ENCODE measurements at places on chromosomes 1 and 21. TPM values are rescaled to one million over a fixed set of nuclear protein-coding genes. Genes with fewer than 3 reads are reported as not detected.

DNA sequence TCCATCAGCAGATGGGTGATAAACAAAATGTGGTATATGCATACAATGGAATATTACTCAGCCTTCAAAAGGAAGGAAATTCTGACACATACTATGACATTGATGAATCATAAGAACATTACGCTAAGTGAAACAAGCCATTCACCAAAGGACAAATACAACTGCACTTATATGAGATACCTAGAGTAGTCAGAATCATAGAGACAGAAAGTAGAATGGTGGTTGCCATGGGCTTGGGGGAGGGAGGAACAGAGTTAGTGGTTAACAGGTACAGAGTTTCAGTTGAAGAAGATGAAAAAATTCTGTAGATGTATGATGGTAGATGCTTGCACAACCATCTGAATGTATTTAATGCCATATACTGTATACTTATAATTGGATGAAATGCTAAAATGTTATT, 39.1 kb upstream of the KCNK2 start:
- DNase-seq, result no peak

GRCh38 chr21:35909456-35910223, 150.7 kb downstream of the SETD4 start:
- peak; percentile 32 for DNase-seq

DNA sequence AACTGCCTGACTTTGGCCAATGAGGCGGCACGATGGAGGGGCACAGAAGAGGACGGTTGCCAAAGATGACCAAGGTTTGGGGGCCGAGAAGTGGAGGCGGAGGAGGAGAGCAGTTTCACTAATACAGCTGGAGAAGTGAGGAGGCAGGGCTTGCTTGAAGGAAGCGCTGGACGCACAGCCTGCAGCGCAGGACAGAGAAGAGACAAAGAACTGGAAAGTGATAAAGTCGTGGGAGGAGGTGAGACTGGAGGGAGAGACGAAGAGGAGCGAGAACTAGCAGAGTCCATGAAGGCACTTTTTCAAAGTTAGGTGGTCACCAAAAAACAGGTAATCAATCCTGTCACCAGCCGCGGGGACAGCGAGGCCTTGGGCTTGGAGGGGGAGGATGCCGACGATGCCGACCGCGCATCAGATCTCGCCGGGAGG, 771 bp downstream of the PACC1 start:
- no peak for DNase-seq

DNA sequence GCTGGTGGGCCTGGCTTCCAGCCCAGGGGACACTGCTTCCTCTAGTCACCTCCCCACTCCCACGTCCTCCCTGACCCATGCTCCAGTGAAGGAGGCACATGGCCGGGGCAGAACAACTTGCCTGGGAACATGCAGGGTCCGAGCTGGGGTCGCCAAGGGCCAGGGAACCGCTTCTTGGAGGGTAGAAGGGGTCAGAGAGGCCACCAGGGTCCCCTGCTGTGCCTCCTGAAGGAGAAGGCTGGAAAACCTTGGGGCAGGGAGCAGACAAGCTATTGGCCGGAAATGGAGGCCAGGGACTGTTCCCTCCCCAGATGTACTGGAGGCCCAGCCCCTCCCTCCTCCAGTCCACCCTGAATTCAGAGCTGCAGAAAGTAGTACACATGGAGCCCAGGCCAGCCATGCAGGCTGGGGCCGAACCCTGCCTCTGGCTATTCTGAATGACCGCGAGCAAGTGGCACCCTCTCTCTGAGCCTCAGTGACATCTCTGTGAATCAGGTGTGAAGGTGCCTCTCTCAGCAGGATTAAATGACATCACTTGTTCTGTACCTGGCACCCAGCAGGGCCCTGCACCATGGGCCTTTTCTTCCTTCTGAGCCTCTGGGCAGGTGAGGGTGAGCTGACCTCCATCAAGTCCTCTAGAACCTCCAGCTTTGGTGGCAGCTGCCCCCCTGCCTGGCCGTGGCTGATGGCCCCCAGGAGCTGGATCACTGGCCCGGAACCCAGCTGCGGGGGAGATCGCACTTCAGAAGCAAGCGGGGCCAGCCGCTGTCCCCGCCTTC, 15.7 kb downstream of the SPOCD1 start:
- DNase-seq, result peak; percentile 43

The SPOCD1 gene
- 40.3 TPM for total RNA-seq

DNA sequence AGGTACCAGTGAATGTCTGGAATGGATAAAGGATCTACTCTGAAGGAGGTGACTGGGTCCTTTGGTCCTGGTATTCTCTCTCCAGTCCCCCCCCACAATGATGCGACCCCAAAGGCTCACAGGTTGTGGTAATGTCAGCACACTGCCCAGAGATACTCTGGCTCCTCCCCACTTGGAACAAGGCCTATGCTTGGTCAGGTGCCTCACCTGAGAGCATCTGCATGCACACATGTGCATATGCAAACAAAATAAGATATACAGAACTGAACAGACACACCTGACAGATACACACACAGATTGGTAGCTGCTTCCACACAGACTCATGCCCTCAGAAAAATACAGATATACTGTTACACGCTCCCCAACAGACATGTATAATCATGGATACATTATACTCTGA, 33.5 kb downstream of the DMAP1 start:
- DNase-seq, result no peak

The HAO2 gene
- total RNA-seq, result not detected

The FCRL2 gene
- not detected for total RNA-seq

- DNase-seq, result no peak
These were observed 95.6 kb upstream of the LBR start for GRCh38 chr1:225523263-225523950.

- DNase-seq, result no peak
These were observed 135.4 kb downstream of the PROX1 start for GRCh38 chr1:214123061-214123784.

GRCh38 chr1:38962560-38962959, 20.9 kb upstream of the RHBDL2 start:
- no peak for DNase-seq

DNA sequence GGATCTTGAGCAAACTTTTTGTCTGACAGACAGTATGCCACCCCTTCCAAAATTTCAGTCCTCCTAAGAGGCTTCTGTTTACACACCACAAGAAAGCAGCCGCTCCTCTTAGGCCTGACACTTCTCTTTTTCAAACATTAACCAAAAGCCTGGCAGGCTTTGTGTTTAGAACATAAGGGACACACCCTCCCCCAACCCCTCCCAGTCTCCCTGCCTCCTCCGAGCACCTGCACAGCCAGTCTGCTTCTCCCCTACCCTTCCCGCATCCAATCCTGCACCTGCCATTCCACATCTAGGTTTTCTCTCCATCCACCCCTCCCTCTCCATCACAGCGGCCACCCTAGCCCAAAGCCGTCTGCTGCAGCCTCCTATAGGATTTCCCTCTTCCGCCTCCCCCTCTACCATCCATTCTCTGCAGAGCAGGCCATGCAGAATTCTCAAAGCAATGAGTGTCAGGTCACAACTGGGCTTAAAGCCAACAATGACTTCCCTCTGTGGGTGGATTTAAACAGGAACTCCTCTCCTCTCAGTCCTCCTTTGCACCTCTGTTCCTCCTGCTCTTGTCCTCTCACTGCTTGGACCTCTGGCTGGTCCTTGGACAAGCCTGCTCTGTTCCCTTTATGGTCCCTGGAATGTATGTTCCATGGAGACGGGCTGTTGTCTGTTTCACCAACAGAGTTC, 478.2 kb downstream of the NPHP4 start:
- DNase-seq, result no peak

The LAD1 gene
- total RNA-seq, result not detected

DNA sequence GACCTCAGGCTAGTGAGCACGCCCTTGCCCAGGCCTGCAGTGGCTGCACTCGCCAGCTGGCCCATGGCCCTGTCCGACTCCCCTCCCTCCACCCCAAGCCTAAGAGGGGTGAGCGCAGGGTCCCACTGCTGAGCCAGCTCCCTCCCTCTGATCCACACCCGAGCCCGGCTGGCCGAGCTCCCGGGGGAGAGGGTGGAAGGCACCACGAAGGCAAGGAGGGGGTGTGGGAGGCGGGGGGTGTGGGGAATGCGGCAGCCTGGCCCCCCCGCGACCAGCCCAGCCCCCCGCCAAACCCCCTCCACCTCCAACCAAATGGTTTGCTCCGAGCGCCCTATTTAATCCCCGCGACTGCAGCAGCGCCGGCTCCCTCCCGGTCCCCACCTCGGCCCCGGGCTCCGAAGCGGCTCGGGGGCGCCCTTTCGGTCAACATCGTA, at the start of gene CADM3:
CADM3 (plus strand) TSS at position 362 of the 434 bp plus-strand sequence. CDS start 151 bp downstream, outside the sequence.
- no peak for DNase-seq

- DNase-seq, result no peak
These were observed 19.1 kb downstream of the BRDT start for GRCh38 chr1:91968334-91968733.

DNA sequence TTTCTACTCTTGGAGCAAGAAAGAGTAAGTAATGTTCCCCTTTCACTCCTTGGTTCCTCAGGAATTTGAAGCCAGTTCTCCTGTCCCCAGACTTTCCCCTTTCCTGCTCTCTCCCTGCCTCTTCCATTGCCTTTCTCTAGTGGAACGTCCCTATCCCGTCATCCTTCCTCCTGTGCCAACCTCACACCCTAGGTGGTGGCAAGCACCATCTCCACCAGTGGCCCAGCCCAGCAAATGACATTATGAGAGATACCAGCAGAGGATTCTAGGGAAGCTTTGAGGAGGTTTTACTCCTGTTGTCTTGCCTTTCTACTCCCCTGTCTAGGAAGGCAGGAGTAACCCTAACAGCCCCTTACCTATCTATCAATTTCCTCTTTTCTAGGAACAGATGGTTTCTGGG, 8.1 kb upstream of the TACSTD2 start:
- peak; percentile 4 for DNase-seq

DNA sequence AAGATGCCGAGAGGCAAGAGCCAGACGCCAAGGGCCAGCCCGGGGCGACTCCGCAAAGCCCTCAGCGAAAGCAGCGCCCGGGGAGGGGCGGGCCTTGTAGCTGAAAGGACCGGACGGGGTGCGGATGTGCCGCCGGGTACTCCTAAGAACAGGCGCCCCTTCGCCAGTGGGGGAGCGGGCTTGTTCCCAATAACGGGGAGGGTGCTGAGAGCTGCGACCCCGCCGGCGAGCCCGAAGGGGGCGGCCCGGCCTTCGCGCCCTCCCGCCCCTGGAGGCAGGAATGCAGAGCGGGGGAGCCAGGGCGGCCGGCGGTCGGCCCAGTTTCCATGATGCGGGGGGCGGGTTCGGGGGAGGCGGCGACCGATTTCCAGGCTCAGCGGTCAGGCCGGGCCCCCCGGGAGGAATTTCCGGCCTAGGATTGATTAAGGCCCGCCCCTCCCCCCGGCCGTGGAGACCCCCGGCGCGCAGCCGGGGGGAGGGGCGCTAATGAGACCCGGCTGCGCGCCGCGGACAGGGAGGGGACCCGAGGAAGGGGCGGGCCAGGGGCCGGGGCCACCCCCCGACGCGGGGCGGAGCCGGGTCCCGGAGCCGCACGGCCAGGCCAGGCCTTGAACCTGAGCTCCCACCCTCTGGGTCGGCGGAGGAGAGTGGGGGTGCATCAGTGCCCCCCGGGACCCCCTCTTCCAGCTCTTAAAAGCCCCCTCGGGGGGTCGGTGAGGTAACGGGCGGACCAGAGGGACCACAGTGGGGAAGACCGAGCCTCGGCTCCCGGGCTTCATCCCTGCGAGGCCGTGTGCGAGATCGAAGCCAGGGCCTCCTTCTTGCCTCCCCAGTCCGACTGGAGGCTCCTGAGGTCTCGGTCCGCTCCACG, 898 bp upstream of the TMEM200B start:
- peak; percentile 82 for DNase-seq

DNA sequence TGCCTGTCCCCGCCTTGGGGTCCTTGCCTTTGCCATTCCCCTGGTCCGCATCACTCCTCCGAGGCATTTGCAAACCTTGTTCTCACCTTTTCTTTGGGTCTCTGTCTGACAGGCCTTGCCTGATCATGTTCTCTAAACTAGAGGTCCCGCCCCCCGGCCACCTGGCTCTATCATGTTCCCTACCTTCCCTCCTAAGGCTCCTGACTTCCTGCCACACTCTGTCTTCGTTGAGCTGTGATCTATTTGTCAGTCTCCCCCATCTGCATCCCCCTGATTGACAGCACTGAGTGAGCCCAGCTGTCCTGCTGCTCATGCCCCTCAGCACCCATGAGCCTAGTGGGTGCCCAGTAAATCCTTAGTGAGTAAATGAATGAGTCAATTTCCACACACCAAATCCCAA, 22.8 kb downstream of the ERG start:
- DNase-seq, result no peak

Data from SJSA1 (cell line).